ENCODE measurements at places on chromosomes 1 and 21.

GRCh38 chr1:182120411-182121258 is 59.1 kb upstream of the ZNF648 start:
- DNase-seq: no peak

- DNase-seq: no peak
These were observed 252.8 kb upstream of the ADGRL2 start for GRCh38 chr1:81547912-81548303.

- no peak for DNase-seq
These were observed 52.8 kb downstream of the ARID4B start for GRCh38 chr1:235275223-235275622.

GRCh38 chr1:221740369-221740992 is 1.4 kb downstream of the DUSP10 start:
- DNase-seq: no peak

- no peak for DNase-seq
These were observed 94.4 kb upstream of the RGS4 start for GRCh38 chr1:162974810-162975209.

DNA sequence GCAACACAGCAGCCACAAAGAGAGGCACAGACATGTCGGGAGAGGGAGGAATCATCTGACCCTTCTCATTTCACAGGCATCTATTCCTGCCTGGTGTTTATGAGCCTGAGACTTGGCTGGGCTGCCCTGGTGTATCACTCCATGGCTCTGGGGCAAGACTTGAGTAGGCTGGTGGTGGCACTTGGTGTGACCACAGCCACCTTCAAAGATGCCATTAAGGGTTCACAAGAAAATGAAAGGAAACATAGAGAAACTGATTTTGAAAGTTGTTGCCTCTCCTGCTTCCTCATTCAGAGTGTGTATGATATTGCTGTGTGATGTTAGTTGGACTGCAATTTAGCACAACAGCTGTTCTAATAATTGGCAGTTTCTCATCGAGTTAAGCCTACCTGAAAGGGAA is 298.8 kb downstream of the FAM72C start:
- DNase-seq: no peak

All from T-helper 2 cell (primary cell).